ENCODE measurements at places on chromosomes 1 and 21.

- no peak for DNase-seq
These were observed 18.8 kb upstream of the CITED4 start for GRCh38 chr1:40880813-40881549.

- DNase-seq, result no peak
These were observed 118.6 kb downstream of the PRDM16 start for GRCh38 chr1:3187415-3188149.

DNA sequence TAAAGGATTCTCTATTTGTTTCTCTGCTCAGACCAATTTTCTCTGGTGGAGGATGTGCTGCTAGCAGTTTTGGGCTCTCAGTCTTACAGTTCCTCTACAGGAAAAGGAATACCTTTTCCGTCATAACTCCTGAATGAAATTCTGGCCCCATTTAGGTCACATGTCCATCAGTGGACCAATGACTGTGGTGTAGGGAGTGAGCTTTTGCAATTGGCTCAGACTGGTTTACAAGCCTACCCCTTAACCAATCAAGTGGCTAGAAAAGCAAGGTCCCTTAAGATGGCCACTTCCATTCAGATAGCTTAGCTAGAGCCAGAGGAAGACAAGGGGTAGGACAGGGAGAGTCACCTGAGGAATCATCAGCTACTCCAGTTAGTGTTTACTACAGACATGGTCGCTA lies 16.4 kb upstream of the ZNF281 start:
- no peak for DNase-seq

- DNase-seq, result no peak
These were observed 5.1 kb upstream of the SPATC1L start for GRCh38 chr21:46189213-46189958.

- DNase-seq, result no peak
These were observed 59.2 kb downstream of the SAMSN1 start for GRCh38 chr21:14486869-14487268.

DNA sequence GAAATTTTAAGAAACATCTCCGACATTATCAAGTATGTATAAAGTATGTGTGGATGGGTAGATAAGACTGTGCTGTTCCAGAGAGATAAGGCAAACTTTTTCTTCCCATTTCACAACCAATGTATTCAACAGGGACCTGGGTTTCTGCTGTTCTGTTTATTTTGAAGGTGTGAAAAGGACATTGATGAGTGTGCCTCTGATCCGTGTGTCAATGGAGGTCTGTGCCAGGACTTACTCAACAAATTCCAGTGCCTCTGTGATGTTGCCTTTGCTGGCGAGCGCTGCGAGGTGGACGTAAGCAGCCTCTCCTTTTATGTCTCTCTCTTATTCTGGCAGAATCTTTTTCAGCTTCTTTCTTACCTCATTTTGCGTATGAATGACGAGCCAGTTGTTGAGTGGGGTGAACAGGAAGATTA lies 174.0 kb downstream of the CRB1 start:
- DNase-seq, result no peak

DNA sequence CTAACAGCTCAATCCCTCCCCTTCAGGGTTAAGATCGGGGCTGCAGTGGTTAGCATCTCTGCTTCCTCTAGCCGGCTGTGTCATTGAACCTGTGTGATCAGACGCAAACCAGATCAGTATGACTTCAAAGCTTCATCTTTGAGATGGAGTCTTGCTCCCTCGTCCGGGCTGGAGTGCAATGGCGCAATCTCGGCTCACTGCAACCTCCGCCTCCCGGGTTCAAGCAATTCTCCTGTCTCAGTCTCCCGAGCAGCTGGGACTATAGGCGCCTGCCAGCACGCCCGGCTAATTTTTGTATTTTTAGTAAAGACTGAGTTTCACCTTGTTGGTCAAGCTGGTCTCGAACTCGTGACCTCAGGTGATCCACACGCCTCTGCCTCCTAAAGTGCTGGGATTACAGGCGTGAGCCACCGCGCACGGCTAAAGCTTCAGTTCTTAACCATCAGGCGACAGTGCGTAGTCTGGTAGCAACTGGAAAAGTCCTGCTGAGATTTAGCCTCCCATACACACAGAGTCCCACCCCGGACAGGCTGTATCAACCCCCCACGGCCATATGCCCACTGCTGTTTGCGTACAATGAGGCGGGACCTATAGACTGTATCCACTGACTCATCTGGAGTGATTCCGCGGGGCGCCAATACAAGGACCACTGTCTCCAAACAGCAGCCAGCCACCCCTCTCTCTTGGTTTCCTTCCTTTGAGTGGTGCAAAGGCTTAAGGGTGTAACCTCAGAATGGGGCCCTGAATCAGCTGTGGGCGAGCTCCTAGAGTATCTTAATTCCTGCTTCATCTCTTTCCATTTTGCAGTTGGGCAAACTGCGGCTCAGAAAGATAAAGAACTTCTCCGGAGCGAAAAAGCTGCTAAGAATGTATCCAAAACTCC lies 23.3 kb downstream of the CELA3A start:
- peak; percentile 68 for DNase-seq

DNA sequence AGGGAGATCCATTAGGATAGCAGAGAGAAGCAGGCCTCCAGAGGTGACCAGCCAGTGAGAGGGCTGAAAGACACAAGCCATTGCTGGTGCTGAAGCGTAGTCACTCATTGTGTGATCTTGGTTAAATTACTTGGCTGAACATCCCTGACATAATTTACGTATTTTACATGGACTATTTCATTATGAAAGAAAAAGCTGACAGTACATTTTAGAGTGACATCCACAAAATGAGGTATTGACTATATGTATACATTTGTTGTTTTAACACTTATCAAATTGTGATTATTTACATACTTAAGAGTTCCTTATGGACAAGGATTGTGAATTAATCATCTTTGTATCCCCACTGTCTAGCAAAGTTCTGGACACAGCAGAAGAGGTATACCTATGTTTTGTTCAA lies 14.9 kb downstream of the DESI2 start:
- DNase-seq, result no peak

- no peak for DNase-seq
These were observed 22.5 kb downstream of the ZMYND12 start for GRCh38 chr1:42433369-42433768.

- no peak for DNase-seq
These were observed 237.3 kb upstream of the POU3F1 start for GRCh38 chr1:38283696-38284470.

- DNase-seq, result no peak
These were observed 252.3 kb upstream of the FGGY start for GRCh38 chr1:59044535-59045121.

DNA sequence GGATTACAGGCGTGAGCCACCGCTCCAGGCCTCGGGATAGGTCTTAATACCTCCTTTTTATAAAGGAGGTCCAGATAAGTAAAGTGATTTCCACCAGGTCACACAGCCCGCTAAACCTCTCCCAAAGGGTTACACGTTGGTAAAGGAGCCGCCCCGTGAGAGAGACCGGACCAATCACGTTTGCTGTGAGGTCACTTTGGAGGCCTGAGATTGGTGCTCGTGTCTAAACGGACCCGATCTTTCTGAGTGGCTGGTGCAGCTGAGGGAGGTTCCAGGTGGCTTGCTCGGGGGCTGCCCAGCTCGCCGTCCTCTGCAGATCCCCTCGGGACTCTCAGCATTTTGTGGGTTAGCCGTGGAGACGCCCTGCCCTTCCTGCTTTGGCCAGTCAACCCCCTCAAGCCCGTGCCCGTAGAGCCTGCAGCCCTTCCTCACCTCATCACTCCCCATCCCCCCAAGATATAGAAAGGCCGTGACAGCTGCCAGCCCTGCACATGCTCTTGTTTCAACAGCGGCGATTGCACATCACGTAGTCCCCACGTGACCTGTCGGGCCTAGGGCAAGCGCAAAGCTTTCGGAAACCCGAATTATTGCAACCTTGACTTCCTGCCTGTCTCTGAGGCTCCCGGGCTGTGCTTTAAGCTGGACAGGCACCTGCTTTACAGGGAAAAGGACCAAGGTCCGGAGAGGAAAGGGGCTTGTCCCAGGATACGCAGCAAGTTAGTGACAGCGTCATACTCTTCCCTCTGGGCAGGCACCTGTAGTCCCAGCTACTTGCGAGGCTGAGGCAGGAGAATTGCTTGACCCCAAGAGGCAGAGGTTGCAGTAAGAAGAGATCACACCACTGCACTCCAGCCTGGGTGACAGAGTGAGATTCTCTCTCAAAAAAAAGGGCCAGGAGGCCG lies 5.0 kb upstream of the COA7 start:
- peak; percentile 85 for DNase-seq

GRCh38 chr1:26991310-26992116 lies 2.0 kb upstream of the TRNP1 start:
- no peak for DNase-seq

- peak; percentile 42 for DNase-seq
These were observed 522 bp downstream of the RC3H1 start for GRCh38 chr1:174021591-174022079.

- DNase-seq, result peak; percentile 42
These were observed 236.5 kb upstream of the JUN start for GRCh38 chr1:59020151-59020997.

GRCh38 chr1:234608025-234608910 lies 1.7 kb downstream of the IRF2BP2 start:
- DNase-seq, result peak; percentile 79

GRCh38 chr1:61005614-61006580 lies 76.5 kb upstream of the NFIA start:
- DNase-seq, result no peak

DNA sequence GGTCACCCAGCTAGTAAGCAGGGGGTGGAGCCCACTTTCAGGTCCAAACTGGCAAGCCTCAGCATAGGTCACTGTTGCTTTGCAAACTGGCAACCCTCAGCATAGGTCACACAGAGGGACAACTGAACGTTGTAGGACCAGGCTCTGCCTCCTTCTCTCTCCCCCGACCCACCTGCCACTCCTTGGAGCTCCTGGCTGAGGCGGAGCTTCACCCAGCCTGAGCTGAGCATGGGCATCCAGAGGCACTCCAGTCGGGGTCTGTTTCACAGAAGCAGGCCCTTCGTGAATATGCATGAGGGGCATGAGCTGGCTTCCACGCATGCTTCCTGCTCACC lies 24.2 kb downstream of the CAPZB start:
- no peak for DNase-seq

DNA sequence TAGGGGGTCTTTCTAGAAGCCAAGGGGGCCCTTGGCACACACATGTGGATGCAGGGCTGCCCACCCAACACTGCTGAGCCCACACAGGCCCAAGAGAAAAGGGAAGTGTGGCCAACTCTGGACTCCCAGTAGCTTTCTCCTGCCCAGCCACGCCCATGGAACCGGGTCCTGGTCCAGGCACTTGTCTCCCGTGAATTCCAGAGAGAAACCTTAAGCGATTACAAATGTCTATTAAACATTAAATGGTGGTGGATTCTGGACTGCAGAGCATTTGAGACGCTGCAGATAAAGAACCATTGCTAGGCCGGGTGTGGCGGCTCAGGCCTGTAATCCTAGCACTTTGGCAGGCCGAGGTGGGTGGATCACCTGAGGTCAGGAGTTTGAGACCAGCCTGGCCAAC lies 100.6 kb upstream of the ARHGEF16 start:
- no peak for DNase-seq

GRCh38 chr1:66642992-66643391 lies 109.0 kb downstream of the SGIP1 start:
- DNase-seq, result no peak

GRCh38 chr1:76074321-76075187 lies at the start of gene ST6GALNAC3:
Gene ST6GALNAC3 (plus strand): TSS chr1:76074746.
- DNase-seq, result peak; percentile 73

- DNase-seq, result peak; percentile 13
These were observed 40.2 kb downstream of the EDN2 start for GRCh38 chr1:41444246-41444645.

GRCh38 chr1:29379443-29380073 lies 143.2 kb downstream of the PTPRU start:
- DNase-seq, result no peak

- DNase-seq, result no peak
These were observed 15.9 kb downstream of the KIAA1614 start for GRCh38 chr1:180928331-180929230.

DNA sequence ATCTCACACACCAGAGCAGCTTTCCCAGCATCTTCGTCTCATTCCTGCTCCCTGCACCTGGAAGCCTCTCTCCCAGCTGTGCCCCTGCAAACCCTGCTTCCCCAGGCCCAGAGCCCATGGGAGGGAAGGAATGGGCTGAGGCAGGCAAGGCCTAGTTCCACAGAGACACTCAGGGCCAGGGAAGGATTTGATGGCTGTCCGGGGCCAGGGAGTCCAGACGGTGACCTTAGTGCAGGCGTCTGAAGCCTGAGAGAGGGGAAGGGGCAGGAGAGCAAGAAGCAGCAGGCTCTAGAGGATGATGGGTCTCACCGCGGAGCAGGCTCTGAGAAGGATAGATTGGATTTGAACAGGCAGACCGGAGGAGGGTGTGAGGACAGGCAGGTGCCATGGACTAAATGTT lies 22.2 kb upstream of the TNNI1 start:
- DNase-seq, result no peak

DNA sequence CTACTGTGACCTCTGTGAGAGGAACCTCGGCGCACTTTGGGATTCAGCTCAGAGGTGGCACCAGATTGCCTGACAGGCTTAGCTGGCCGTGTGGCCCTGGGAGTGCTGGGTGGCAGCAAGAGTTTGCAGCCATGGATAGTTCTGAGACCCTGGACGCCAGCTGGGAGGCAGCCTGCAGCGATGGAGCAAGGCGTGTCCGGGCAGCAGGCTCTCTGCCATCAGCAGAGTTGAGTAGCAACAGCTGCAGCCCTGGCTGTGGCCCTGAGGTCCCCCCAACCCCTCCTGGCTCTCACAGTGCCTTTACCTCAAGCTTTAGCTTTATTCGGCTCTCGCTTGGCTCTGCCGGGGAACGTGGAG lies 67.5 kb downstream of the DISC1 start:
- no peak for DNase-seq

DNA sequence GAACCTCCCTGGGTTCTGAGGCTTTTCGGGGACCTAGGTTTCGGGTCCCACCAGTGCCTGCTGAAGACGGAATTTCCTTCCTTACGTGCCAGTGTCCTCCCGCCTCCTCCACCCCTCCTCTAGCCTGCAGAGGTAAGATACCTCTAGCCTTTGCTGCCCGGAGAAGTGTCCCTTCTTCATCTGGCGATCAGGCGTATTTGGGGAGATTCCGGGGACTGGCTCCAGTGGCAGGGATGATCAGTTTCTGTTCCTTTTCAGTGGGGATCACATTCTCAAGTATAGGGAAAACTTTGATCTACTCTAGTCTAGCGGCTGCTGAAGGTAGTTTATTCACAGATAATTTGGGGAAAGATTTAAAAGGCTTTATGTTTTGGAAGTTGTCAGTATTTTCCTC lies 674 bp downstream of the CEP350 start:
- DNase-seq, result no peak

DNA sequence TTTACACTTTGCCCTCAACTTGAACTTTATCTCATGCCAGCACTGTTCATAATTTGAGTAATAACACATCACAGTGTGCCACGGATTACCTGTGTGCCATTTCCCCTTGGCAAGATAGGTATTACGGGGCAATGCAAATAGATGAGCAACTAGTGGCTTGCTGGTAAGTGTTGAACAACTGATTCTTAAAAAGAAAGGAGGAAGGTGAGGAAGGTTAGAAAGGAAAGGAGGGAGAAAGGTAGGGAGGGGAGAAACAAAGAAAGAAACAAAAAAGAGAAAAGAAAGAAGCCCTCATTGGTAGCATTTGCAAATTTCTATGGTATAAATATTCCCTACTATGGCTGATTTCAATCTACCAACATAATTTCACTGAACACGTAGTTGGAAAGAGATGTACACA lies 118.2 kb upstream of the OLIG2 start:
- DNase-seq, result no peak

Data from activated CD4-positive, alpha-beta T cell treated with anti-CD3 and anti-CD28 coated beads, Interleukin-2, amount 50 U/mL, for 48 hours (primary cell).